ENCODE measurements at places on chromosomes 12 and 14. TPM values are rescaled to one million over a fixed set of nuclear protein-coding genes. Genes with fewer than 3 reads are reported as not detected.

ASCL1 gene
- not detected for total RNA-seq

DNA sequence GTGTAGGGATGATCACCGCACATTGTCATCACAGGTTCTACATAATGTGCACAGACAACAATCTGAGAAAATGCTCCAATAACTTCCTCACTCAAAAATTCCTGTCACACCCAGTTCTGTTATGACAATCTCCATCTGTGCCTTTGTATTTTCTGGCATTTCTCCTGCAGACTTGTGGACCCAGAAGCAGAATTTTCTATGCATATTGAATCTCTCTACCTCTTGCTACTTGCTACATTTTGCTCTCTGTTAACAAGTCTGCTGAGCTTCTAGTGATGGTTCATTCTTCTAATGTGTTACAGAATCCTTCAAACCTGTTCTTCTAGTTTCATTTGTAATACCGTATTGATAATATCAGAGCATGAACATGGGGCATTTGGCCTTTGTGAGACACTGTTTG lies 127.8 kb upstream of the PTPRQ start:
- no peaks in the 10 kb centered on the region for H3K4me1 ChIP-seq
- DNase-seq = no peak
- H3K4me3 ChIP-seq = no peak overlapping the region

GRCh38 chr12:43883748-43884147 lies 47.9 kb downstream of the TMEM117 start:
- no peaks in the 10 kb centered on the region for H3K4me1 ChIP-seq
- DNase-seq = no peak
- H3K27ac ChIP-seq = no peak overlapping the region
- no peak overlapping the region for H3K4me3 ChIP-seq
- H3K27me3 ChIP-seq = no peaks in the 10 kb centered on the region
- H3K36me3 ChIP-seq = no peaks in the 10 kb centered on the region

DNA sequence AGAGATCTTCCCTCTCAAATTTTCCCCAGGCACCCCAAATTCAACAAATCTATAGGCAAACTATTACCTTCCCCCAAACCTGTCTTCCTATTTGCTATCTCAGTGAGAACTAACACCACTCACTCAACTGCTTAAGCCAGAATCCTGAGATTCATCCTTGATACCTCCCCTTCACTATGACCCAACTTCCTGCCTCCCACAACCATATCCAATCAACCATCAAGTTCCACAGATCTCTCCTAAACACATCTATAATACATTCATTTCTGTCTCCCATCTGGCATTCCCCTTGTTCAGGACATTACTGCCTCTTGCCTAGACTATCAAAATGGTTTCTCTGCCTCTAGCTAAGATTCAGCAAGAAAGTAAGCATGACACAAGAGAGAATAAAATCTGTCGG lies 21.3 kb downstream of the YAF2 start:
- no peak overlapping the region for H3K4me3 ChIP-seq
- H3K36me3 ChIP-seq = no peaks in the 10 kb centered on the region
- H3K27me3 ChIP-seq = no peaks in the 10 kb centered on the region
- H3K27ac ChIP-seq = peak overlapping the region; percentile 1
- no peak for DNase-seq
- H3K4me1 ChIP-seq = peaks cover 11% of the 10 kb centered on the region

GRCh38 chr12:55705782-55706402 lies 1.8 kb downstream of the ITGA7 start:
- no peak overlapping the region for H3K4me3 ChIP-seq
- no peak overlapping the region for H3K27ac ChIP-seq
- H3K36me3 ChIP-seq = no peaks in the 10 kb centered on the region
- peaks cover 32% of the 10 kb centered on the region for H3K27me3 ChIP-seq
- no peak for DNase-seq

- no peaks in the 10 kb centered on the region for H3K27me3 ChIP-seq
- H3K4me1 ChIP-seq = no peaks in the 10 kb centered on the region
- H3K36me3 ChIP-seq = no peaks in the 10 kb centered on the region
- DNase-seq = no peak
- no peak overlapping the region for H3K27ac ChIP-seq
These were observed 124.6 kb upstream of the E2F7 start for GRCh38 chr12:77189901-77190416.

GRCh38 chr14:69044965-69045555 lies 66.0 kb upstream of the ACTN1 start:
- no peak overlapping the region for H3K27ac ChIP-seq

EFS gene
- 0.19 TPM for total RNA-seq

GRCh38 chr12:123134271-123134671 lies 16.6 kb downstream of the PITPNM2 start:
- H3K4me1 ChIP-seq = peaks cover 30% of the 10 kb centered on the region
- H3K27ac ChIP-seq = no peak overlapping the region
- H3K4me3 ChIP-seq = no peak overlapping the region

- no peaks in the 10 kb centered on the region for H3K27me3 ChIP-seq
- peak overlapping the region; percentile 27 for H3K27ac ChIP-seq
These were observed 12.4 kb downstream of the KTN1 start for GRCh38 chr14:55592436-55592835.

DNA sequence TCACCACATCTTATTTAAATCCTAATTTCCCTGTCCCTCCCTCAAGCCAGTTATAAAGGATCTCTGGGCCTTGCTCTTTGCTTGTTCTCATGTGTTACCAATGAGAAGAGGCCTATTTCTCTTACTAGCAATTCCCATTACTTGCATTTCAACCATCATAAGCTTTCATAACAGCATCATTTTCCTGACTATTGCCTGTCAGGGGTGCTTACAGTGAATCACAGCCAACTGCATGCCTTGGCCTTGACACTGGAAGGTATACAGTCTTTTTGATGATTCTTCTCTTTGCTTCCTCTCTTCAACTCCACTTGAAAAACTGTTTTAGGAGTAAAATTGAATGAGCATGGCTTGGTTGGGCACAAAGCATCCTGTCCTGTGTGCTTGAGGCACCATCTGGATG lies 127.0 kb downstream of the NPAS3 start:
- H3K27me3 ChIP-seq = no peaks in the 10 kb centered on the region
- no peak overlapping the region for H3K4me3 ChIP-seq
- H3K4me1 ChIP-seq = no peaks in the 10 kb centered on the region

DNA sequence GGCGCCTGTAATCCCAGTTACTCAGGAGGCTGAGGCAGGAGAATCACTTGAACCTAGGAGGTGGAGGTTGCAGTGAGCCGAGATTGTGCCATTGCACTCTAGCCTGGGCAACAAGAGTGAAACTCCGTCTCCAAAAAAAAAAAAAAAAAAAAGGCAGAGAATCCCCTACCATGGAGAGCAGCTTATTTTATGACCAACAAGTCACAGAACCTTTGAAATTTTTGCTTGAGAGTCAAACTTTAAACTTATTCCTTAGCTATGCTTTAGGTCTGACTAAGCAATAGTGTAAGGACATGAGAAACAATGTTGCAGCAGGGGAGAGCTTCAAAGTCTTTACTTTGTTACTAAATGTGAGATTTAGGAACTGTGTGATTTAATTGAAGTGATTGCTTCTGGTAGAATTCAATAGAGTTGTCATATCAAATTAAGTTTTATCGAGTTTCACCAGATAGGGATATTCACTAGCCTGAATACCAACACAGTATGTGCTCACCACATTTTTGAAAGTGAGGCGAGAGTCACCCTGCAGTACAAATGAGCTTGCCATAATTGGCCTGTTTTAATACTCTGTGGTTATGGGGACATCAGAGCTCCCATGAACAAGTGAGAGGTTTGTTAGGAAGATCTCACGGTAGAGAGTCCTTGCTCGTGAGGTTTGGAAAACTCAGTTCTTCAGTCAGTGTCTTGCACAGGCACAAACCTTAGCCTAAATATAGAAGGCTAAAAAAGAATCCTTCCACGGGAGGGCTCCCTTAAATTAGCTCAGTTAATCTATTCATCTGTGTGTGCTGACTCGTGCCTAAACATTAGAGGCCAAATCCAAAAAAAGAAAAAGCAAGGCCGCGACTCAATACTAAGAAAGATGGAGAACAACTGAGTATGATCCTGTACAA lies 108.6 kb downstream of the SAMD4A start:
- H3K4me1 ChIP-seq = peaks cover 35% of the 10 kb centered on the region
- DNase-seq = no peak

Measured in activated T-cell treated with anti-CD3 and anti-CD28 coated beads, Interleukin-2, amount 50 U/mL, for 72 hours (primary cell).